Upper lobe of left lung (tissue), 6 donors: ENCODE measurements at places on chromosomes 12 and 14. TPM values are rescaled to one million over a fixed set of nuclear protein-coding genes. Genes with fewer than 3 reads are reported as not detected.

MUCL1 gene
- not detected for total RNA-seq

CYP27B1 gene
- 1.9 TPM for total RNA-seq

DNA sequence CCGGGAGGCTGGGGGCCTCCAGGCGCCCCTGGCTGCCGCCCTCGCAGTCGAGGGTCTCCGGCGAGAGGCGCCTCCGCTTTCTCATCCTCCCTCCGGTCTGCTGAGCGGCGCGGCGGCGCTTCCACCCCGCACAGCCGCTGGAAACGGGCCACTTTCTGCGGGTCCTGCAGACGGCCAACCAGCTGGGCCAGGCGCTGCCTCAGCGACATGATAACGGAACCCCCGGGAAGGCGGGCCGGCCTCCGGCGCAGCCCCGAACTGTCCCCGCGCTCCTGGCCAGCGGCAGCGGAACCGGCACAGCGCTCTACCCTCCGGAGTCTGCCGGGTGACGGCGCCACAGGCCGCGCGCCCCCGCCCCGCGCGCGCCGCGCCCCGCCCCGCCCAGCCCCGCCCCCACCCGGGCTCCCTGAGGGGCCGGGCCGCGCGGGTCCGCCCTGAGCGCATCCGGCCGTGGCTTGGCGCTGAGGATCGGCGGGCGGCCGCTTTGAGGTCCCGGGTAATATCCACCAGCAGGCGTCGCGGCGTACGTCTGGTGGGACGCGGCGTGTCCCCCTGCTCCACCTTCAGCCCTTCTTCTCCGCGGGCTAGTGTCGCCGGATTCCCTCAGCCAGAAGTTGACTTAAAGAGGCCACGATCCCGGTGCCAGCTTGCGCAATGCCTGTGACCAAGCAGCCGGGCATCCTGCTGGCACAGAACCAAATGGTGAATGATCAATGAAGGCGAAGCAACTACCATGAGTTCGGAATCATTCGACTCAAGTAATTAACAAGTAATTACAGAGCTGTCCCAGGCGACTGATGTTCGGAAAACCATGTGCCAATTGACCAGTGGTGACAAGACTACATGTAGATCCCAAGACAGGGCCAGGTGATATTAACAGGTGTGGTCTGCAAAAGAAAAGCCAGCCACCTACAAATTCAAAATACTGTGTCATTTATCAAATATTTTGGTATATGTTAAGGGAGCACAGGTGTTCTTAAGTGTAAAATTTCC lies at the start of gene SGPP1:
SGPP1 (minus strand) TSS at position 330 of the 993 bp plus-strand sequence; CDS start at position 209, 121 bp downstream.
- peak; percentile 95 for DNase-seq

- DNase-seq = no peak
Measured at GRCh38 chr14:50343434-50343833, 31.3 kb downstream of the DMAC2L start.

DNA sequence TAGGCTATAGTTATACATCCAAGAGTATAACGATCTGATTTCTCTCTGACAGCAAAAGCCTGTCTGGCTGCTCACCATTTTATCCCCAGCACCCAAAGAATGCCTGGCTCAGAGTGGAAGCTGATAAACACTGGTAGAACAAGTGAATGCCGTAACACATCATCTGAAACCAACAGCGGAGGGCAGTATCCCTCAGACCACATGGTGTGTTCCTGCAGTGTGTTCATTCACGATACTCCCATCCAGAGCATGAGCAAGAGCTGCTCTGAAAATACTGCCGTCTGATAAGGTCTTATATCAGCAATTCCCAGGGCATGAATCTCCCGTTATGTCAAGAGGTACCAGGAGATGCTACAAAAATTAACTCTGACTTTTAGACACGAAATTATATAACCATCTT lies 95.9 kb downstream of the TTC7B start:
- no peak for DNase-seq

SDR9C7 gene
- total RNA-seq = not detected
